NCI-H1930 (cell line): ENCODE measurements at places on chromosomes 5 and 9.

DNA sequence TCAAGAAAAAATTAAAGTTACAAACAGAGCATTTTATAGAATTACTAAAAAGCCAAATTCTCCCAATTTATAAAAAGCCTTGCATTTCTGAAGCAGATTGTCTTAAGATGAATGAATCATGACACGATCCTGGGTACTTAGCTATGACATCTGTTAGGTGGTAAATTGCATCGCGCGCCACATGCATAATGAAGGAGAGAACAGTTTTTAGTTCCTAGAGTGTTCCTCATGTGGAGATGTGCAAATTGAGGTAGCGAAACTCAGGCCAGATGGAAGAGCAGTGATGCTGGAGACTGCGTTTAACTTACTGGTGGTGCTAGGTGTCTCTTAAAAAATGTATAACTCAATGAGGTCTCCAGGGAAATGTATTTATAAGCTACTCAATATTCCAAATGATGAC is 516.1 kb downstream of the EFNA5 start:
- DNase-seq: no peak

DNA sequence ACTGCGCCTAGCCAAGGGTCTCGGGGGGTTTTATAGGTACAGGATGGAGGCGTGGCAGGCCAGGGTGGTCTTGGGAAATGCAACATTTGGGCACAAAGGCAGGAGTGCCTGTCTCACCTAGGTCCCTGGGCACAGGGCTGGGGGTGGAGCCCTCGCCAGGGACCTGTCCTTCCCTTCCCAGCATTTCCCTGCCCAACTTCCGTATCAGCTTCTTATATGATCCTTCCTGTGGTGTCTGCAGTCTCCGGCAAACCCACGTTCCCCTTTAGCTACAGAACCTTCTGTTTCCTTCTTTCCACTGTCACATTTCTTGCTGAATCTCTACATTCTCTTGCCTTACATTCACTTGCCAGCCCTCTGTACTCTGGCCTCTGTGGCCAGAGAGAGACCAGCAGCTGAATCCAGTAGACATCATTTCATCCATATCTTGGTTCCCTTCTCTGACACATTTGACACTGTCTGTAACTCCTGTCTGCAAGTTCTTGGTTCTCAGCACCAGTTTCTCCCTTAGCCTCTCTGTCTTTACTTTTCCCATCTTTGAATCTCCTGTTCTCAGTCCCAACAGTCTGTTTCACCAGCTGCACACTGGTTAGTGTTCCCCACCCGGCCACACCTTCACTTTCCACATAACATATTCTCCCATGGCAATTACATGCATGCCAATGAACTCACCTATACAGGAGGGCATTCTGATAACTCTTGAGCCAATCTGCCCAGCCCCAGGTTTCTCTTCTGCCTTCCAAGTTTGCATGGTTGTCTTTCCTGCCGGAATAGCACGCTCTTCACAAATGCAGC is 134.7 kb upstream of the ZNF608 start:
- DNase-seq: no peak

DNA sequence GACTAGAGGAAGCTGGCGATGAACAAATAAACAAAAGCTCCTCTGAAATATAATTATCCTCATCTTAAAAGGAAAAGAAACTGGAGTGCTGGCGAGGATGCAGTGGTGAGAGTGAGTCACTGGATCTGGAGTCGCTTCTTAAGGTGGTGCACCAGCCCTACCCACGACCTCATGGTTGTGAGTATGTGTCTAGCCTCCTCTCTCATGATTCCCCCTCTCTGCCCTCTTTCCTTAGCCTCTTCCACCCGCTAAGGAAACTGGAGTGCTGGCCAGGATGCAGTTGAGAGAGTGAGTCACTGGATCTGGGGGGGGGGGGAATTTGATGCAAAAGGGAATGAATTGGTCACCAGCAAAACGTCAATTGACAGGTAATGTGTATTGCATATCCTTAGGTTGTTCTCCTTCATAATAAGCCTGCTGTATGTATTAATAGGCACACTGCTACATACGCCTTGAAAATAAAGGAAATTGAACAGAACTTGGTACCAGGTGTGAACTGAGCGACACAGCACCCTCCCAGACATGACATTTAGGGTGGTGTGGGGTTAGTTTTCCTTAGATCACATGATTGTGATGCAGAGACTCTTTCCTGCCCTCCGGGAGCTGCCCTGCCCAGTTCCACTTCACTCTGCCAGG is 36.3 kb upstream of the EBF1 start:
- DNase-seq: no peak

DNA sequence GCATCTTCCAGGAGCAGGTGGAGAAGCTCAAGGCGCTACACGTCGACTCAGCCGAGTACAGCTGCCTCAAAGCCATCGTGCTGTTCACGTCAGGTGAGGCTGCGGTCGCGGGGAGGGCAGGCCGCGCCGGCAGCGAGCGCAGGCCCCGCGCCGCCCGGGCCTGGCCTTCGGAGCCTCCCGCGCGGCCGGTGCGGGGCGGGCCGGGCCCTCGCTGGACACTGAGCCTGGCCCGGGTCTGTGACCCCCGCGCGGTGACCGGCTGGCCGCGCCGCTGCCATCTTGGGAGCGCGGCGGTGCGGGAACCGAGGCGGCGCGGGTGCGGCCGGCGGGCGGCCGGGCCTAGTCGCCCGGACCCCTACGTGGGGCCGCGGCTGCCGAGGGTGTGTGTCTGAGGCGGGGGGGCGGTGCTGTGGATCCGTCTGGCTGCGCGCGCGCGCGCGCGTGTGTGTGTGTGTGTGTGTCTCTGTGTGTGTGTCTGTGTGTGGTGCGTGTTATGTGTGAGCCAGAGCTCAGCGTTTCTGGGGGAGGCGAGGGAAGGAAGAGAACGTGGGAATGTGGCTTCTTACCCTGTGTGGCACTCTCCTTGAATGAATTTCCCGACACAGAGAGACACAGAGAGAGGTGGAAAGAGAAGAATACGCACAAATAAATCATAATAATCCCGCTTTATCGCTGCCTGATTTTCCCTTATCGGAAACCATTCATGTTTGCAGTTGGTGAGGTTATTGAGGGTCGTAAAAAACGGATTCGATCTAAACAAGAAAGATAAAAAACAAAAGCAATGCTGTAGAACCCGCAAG is 5.5 kb downstream of the NR2F1 start:
- no peak for DNase-seq

- DNase-seq: no peak
Observed at GRCh38 chr9:70979966-70980365, 141.5 kb downstream of the TRPM3 start.

DNA sequence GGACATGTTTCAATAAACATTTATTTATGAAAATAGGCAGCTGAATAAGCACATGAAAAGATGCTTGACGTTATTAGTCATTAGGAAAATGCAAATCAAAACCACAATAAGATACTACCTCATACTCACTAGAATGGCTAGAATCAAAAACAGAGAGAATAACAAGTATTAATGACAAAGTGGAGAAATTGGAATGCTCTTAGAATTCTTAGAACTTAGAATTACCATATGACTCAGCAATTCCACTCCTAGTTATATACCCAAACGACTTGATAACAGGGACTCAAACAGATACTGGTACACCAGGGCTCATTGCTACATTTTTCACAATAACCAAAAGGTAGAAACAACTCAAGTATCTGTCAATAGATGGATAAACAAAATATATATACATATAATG is 15.1 kb upstream of the TRIM36 start:
- no peak for DNase-seq

- DNase-seq: no peak
Observed at GRCh38 chr9:69199769-69200470, 25.8 kb downstream of the TJP2 start.

DNA sequence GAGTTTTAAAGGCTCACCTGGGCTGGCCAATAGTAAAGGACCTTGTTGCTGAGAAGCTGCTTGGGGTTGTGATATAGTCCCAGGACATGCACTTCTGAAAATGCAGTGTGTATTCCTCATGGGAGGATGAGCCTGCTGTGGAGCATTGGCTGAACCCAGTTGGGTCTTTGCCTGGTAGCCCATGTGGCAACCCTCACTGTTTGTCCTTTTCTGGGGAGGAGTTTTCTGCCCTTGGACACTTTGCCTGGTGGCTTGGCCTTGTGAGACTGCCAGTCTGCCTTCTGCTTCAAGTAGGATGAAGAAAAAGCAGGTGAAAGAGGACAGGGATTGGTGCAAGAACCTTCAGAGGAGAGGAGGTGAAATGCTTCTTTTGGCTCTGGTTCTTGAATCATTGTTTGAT is 4.0 kb downstream of the TENT4A start:
- no peak for DNase-seq

GRCh38 chr9:99266255-99267023 is 44.4 kb downstream of the SEC61B start:
- peak; percentile 59 for DNase-seq

DNA sequence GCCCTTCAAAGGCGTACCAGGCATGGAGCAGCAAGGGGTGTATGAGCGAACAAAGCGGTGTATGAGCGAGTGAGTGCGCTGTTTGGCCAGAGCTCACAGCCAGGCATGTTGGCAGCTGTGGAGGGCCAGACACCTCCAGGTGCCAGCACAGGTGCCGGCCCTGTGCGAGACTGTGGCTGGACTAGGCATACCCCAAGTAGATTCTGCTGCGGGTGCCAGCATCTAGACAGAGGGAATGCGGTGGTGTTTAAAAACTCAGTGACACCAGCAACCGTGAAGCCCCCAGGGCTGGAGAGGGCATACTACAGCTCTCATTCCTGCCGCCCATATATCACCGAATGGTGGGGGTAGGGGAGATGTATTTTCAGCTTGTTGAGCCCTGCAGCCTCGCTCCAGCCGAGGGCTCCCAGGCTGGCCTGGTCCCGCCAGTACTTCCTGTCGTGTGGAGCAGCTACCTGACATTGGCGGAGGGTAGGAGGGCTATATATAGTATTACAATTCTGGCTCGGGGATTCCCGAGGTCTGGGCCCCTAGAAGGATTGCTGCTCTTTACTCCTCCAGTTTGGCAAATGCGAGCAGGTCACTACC is 1829.6 kb upstream of the NUDT12 start:
- DNase-seq: no peak

DNA sequence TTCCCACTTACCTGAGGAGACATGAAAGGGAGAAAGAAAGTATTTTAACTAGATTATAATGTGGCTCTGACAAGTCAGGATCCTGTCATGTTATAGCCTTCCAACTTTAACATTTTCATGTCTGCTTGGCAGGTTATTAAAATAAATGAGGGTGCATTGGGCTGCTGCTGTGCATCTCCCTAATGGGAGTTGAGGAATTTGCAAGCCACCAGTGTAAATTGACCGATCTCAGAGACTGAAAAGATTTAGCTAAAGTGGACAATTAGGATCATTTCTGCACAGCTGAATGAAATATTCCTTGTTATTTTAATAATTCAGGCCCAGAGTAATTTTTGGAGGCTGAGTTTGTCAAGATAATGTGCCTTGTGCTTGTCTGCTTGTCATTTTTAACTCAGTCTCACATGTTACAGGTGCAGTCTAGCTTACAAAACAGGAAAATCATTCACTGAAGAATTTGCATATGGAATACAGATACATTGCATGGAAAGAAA is 366.3 kb upstream of the ADAMTS16 start:
- no peak for DNase-seq

DNA sequence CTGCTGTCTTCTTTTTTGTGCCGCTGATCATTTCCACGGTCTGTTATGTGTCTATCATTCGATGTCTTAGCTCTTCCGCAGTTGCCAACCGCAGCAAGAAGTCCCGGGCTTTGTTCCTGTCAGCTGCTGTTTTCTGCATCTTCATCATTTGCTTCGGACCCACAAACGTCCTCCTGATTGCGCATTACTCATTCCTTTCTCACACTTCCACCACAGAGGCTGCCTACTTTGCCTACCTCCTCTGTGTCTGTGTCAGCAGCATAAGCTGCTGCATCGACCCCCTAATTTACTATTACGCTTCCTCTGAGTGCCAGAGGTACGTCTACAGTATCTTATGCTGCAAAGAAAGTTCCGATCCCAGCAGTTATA is 17.1 kb downstream of the F2R start:
- no peak for DNase-seq

DNA sequence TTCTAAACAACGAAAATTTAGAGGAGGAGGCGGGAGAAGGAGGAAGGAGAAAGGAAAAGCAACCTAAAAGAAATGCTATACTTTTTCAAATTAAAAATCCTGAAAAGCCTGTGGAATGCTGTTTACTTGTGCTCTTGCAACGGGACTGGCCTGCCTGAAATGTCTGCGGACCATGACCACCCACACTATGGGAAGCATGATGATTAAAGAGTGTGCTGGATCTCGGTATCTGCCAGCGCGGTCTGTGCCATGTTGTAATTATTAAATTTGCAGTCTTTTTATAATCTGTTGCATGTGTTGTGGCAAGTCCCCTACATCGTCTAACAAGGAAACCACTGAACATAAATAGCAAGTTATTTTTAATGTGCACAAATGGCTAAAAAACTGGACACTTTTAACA is 111.4 kb downstream of the FANCC start:
- no peak for DNase-seq

DNA sequence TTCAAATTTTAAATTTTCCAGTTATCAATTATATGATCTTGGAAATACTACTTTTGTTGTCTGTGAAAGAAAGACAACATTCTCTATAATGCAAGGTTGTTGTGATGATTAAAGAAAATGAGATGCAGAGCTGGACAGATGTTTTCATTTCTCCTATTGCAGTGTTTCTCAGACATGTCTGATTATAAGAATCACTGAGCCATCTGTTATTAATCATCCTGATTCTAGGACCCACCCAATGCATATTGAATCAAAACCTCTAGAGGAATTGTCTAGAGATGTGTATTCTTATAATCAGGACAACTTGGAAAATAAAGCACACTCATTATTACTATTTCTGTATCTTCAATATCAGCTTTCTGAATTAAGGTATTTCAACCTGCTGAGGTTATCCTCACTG is 121.1 kb upstream of the ASTN2 start:
- no peak for DNase-seq

DNA sequence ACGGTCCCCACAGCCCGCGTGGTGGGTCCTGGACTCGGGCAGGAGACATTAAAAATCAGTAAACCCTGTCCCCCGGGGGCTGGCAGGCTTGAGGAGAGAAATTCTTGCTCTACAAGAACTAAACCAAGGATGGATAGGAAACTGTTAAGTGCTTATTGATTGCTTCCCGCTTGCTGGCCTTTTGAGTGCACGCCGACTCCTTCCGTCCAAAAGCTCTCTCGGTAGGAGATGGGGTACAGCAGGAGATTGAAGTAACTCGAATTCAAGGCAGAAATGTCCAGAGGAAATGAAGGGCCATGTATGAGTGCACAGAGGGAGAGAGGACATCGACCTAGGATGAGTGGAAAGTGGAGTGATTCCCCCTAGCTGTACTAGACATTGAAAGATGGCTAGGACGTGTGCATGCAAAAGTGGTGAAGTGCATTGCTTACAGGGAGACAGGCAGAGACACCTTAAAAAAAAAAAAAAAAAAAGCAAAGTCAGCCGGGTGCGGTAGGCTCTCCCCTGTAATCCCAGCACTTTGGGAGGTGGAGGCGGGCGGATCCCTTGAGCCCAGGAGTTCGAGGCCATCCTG is 923 bp downstream of the RECK start:
- no peak for DNase-seq

DNA sequence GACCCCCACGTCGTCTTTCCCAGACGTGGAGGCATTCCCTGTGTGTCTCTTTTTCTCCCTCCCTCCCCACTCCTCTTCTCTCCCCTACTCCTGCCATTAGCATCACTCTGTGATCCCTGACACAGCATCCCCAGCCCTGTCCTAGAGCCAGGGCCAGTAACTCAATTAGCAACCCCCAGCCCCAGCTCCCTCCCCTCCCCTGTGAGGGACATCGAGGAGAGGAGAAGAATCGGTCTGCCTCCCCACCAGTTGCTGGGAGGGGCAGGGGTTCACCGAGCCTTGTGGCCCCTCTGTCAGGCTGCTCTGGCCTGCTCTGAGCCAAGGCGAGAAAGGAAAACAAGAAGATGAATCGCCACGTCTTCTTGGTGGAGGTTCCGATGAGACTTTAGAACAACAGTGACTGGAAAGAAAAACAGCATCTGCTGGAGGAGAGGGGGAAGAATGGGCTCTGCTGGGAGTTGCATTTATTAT is 123.1 kb downstream of the PAPPA start:
- no peak for DNase-seq
